ENCODE measurements at places on chromosomes 11 and 22.

- DNase-seq, result no peak
Observed at GRCh38 chr22:25876871-25877270, 134.9 kb downstream of the MYO18B start.

- no peak for DNase-seq
Observed at GRCh38 chr22:29772170-29772641, 5.0 kb downstream of the UQCR10 start.

DNA sequence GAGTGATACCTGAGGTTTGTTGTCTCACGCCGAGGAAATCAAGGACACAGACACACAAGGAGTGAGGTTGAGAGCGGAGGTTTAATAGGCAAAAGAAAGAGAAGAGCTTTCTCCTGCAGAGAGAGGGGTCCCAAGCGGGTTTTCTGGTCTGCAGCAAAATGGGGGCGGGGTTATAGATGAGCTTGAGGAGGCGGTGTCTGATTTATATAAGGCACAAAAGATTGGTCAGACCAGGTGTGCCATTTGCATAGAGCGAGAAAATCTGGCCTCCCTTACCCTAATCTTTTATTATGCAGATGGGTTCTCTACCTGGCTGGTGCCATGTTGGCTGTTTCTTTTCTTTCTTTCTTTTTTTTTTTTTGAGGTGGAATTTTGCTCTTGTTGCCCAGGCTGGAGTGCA lies 11.8 kb downstream of the C11orf96 start:
- DNase-seq, result no peak

DNA sequence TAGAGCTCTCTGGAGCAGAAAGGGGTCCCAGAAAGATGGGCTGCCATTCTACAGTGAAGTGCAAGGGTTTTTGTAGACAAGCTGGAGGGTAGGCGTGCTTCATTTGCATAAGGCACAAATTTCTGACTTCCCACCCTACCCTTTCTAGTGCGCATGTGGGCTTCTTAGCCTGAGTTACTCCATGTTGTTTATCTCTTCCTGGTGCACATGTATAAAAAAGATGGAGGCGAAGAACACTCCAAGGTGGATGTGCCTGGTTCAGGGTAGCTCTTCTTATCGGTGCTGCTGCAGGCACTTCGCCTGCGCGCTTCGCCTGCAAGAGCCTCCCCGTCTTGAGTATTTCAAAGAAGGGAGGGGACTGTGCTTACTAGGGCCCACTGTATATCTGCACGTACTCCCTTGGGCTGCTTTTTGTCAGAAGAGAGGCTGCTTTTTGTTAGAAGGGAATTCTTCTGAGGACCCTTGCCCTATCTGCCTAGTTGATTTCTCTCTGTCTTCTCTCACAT lies 1047.3 kb upstream of the CNTN5 start:
- DNase-seq, result no peak

DNA sequence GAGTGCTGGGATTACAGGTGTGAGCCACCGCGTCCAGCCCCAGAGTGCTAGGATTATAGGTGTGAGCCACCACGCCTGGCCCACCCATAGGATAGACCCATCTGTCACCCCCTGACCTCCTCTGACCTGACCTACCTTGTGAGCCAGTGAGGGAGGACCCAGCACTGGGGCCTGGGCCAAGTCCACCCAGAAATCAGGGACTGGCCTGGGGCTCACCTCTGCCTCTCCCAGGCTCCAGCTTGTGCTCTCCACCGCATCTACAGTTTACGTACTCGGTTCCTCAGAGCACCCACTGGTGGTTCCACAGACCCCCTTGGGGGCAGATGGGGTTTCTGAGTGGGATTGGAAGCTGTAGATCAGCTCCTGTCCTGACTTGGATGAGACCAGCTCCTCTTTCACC lies 6.4 kb downstream of the SLC29A2 start:
- DNase-seq, result no peak

- DNase-seq, result no peak
Observed at GRCh38 chr11:11978792-11979487, 29.5 kb downstream of the DKK3 start.

DNA sequence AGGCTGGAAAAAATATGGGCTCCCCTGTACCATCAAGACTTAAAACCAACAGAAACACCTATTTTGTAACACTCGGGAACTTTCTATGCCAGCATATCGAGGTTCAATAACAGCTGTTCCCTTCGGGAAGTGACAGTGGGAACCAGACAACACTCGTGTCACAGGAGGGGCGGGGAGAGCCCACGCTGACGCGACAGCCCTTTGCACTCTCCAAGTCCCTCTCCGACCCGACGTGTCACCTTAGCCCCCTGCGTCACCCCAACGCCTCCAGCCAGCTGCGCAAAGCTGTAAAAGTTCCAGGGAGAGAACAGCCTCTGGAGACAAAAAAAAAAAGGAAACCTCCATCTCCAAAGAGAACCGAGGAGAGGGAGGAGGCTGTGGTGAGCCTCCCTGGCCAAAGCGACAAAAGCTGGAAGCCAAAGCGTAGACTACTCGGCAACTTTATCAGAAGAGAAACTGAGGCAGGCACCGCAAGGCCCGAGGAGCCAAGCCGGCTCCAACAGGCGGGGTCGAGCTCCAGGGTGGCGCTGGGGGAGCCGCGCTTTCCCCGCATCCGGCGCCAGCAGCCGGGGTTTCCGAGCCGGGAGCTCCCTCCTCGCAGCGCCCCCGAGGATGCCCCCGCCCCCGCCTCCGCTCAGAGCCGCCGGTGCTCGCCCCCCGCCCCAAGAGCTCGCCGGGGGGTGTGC lies 751 bp downstream of the ARFGAP3 start:
- peak; percentile 53 for DNase-seq

GRCh38 chr22:18078329-18079041 lies 695 bp downstream of the PEX26 start:
- DNase-seq, result peak; percentile 33

GRCh38 chr11:119511614-119512306 lies 88.8 kb upstream of the THY1 start:
- no peak for DNase-seq

GRCh38 chr22:19287076-19287707 lies 4.3 kb downstream of the CLTCL1 start:
- DNase-seq, result no peak

DNA sequence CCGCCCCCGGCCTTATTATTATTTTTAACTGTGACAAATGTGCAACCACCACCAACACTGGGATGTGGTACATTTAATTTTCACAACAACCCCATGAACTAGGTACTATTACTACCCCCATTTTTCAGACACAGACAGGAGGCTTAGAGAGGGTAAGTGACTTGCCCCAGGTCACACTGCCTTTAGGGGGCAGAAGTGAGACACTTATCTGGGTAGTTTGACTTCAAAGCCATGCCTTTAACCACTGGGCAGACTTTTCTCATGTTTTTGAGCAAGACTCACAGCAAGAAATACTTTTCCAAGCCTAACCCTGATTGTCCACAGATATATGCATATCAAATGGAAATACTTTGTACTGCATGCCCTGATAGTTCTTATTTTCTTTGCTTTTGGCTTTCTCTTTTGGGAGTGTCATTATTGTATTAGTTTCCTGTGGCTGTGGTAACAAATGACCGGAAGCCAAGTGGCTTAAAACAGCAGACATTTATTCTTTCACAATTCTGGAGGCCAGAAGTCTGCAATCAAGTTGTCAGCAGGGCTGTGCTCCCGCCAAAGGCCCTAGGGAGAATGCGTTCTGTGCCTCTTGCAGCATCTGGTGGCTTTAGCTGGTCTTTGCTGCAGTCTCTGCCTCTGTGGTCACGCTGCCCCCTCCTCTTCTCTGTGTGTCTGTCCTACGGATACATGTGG lies 110.8 kb downstream of the GRIK4 start:
- DNase-seq, result no peak

- DNase-seq, result no peak
Observed at GRCh38 chr22:20240447-20240764, 27.7 kb downstream of the RTN4R start.

GRCh38 chr11:129323896-129324502 lies 51.6 kb upstream of the BARX2 start:
- no peak for DNase-seq

GRCh38 chr11:130477586-130478203 lies 29.2 kb downstream of the ADAMTS15 start:
- no peak for DNase-seq

DNA sequence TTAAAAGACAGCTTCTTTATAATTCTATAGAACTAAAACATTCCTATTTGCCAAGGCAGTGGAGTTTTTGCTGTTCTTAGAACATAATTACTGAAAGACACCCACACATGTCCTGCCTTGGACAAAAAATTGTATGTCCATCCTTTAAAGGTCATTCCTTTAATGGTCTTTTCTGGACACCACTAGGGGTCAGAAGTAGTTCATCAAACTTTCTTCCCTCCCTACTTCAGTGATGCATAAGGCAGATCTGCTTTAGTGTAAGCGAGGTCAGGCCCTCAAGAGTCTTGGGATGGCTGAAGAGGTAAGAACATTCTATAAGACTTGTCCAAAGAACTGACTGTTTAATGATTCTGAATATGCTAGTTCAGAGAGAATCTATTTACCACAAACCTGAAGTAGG lies 4.3 kb upstream of the OR51V1 start:
- no peak for DNase-seq

- DNase-seq, result no peak
Observed at GRCh38 chr11:108606070-108606469, 12.5 kb upstream of the EXPH5 start.

GRCh38 chr11:92727123-92727522 lies 242.3 kb upstream of the MTNR1B start:
- no peak for DNase-seq

DNA sequence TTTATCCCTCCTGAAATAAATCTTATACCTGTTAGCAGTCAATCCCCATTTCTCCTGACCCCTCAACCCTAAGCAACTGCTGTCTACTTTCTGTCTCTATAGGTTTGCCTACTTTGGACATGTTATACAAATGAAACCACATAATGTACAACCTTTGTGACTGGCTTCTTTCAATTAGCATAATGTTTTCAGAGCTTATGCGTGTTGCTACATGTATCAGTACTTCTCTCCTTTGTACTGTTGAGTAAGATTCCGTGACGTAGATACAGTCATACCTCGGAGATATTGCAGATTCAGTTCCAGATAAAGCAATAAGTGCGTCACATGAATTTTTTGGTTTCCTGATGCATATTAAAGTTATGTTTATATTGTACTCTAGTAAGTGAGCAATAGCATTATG lies 127.3 kb downstream of the MORC2 start:
- no peak for DNase-seq

- DNase-seq, result no peak
Observed at GRCh38 chr11:74282421-74282820, 29.0 kb downstream of the P4HA3 start.

DNA sequence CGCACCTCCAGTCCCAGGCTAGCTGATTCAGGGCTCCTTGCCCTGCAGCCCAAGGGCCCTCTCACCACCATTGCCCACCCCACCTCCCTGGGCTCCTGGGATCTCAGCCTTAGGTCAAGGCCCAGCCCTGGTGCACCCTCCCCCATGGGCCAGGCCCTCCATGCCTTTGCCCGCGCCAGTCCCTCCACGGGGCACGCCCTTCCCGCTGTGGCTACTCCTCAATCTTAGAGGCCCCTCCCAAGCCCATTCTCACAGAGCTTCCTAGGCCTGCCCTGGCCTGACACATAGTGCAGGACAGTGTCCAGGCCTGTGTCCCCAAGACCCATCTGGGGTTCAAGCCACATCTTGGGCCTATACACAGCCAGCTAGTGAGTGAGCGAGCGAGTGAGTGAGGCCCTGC lies 6.9 kb downstream of the GP1BB start:
- DNase-seq, result no peak

DNA sequence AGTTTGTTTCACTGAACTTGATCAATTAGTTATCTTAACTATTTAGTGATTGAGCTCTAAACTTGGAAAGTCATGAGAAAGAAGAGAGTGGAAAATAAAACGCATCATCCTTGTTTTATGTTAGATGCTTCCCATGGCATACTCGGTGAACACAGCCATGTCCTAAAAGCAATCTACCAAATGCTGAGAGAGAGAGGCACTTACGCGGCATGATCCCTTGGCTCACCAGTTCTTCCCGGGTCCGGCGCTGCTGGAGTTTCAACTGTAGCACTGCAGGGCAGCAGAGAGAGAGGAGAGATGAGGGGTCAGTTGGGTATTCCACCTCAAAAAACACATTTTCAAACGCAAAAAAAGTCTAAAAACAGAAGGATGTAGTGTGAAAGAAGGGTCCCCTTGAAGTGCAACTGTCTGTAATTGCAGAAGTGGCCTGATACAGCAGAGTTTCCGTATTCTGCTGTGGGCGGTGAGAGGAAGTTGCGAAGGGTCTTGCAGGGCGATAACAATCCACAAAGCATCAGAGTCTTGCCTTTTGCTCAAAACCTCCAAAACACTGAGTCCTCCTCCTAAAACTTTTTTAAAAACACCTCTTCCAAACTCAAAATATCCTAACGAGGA lies 92.7 kb downstream of the SGSM3 start:
- no peak for DNase-seq
